Osteoblast (primary cell): ENCODE measurements at places on chromosomes 7 and 10.

DNA sequence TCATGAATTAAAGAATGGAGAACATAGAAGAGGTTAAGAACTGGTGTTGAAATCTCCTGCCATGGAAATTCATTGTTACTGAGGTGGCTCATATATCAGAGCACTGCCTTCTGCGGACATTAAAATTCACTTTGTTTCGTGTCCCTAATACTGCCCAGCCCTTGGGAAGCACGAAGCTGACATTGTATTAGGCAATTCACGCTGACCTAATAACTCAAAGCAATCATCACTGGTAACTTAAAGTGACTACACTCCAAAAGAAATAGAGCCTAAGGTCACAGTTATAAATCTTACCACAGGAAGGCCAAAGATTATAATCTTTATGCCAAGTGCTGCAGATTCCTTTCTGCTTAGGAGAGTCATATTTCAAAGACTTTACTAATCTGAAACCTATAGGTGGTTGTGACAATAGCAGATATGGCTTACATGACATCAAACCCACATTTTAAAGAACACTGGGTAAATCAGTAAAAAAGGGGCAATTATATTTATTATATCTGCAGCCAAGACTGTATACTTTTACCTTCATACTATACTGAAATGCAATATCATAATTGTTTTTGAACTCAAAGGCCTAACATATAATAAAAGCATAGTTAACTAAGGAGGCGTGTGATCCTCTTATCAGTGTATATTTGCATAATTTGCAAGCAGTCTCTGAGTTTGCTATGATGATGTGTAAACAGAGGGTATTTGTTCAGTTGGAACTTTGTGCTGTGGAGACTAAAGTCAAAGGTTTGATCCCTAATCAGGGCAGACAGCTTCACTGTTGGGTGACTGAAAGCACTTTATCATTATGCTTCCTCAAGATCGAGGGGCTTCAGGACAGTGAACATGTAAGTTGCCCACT is 51.9 kb upstream of the CAPZA2 start:
- DNase-seq = no peak

DNA sequence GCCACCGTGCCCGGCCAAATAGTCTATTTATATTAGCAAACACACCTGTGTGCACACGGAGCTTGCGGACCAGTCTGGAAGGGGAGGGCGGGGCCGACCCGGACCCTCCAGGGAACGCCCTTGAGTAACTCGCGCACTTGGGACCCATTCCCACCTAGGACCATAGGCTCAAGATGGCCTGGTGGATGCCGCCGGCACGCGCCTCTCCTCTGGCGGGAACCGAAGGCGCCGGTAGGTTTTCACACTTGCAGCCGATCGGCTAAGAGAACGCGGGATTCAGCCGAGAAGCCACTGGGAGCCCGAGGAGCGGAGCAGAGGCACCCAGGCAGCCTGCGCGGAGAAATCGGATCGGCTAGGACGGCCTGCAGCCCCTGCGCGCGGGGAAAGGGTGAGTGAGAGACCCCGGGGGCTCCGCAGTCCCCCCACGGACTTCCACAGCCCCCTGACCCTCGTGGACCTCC is 18.9 kb downstream of the IFT22 start:
- no peak for DNase-seq

- no peak for DNase-seq
Measured at GRCh38 chr7:116193329-116194087, 16.8 kb upstream of the TES start.

- DNase-seq = no peak
Measured at GRCh38 chr7:27965650-27966049, 214.9 kb downstream of the JAZF1 start.

DNA sequence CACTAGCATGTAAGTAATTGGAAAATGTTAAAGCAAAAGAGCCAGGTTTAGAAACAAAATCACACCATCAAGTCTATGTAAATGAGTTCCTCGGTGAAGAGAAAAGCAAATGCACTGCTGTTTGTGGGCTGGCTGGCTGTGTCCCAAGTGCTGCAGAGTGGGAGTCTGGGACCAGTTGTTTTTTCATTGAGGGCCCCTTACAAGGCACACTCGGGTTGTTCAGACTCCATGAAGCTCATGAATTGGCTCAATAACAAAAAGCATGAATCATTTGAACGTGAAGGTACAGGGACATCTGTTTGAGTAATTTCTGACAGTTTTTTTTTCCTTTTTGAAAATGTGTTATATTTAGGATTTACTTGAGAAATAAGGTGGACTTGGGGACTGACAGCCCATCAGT is 28.0 kb downstream of the GRK5 start:
- DNase-seq = peak; percentile 57

- DNase-seq = no peak
Measured at GRCh38 chr10:56624082-56624481, 263.0 kb upstream of the ZWINT start.

DNA sequence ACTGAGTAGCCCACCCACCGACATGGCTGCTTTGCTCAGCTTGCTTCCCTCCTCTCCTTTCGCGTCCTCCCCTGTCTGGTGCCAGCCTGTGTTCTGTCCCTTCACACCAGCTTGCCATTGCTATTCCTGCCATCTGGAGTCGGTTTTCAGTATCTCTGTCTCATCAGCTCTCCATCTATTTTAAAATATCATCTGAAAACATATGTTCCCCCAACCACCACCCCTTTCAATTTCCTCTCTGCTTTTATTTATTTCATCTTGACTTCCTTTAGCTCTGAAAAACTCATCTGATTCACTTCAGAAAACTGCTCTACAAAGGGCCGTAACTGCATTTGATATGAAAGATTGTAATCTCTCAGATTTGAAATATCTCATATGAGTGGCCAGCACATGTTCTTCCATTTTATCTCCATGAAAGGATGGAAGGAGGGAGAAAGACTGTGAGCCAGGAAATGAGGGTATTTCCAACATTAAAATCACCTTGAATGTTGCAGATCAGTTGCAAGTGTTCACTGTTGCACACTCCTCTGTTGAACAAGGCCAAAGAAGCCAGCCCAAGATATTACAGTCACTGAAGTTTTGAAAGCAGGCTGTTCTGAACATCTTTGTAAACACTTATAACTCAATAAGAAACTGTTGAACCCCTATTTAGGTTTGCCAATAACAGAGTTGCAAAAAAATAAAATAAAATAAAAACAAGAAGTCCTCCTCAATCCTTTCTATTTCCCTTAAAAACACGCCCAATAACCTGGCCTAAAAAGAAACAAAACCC is 202.4 kb upstream of the NEBL start:
- no peak for DNase-seq
